ENCODE measurements at places on chromosomes 7 and 10.

DNA sequence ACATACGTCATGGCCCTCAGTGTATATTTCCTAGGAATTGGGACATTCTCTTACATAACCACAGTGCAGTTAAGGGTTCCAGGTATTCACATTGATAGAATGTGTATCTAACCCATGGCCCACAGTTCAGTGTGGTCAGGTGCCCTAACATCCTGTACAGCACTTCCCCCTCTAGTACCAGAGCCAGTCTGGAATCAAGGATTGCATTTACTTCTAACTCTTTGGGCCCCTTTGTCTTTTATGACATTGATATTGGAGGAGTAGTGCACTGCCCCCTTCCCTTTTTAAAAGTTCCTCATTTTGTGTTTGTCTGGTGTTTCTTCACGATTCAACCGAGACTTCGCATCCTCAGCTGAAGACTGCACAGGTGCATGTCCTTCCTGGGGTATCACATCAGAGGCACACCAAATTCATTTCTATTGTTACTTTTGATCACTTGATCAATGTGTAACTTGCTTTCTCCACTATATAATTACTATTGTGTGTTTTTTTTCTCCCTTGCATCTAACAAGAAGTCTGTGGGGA lies 22.4 kb upstream of the NPFFR1 start:
- DNase-seq = no peak

DNA sequence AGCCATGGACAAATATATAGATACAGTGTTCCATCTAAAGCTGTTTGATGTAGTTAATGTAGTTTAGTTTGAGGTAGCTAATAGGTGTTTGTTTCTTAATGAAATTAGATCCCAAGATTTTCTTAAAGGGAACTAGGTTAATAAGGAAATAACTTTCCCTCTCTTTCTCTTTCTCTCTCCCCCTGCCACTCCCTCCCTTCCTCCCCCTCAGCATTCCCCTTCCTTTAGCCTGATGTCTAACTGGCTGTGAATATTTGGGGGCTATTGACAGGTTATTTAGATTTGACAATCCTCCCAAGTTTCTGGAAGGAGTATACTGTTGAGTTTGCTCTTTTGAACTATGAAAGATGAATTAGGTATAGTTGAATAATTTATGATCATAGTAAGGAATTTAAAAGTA lies 65.2 kb upstream of the OIT3 start:
- DNase-seq = no peak

- DNase-seq = no peak
These were observed 194.0 kb downstream of the AHR start for GRCh38 chr7:17492437-17492836.

- DNase-seq = no peak
These were observed 5.2 kb downstream of the SEMA3E start for GRCh38 chr7:83643739-83644138.

DNA sequence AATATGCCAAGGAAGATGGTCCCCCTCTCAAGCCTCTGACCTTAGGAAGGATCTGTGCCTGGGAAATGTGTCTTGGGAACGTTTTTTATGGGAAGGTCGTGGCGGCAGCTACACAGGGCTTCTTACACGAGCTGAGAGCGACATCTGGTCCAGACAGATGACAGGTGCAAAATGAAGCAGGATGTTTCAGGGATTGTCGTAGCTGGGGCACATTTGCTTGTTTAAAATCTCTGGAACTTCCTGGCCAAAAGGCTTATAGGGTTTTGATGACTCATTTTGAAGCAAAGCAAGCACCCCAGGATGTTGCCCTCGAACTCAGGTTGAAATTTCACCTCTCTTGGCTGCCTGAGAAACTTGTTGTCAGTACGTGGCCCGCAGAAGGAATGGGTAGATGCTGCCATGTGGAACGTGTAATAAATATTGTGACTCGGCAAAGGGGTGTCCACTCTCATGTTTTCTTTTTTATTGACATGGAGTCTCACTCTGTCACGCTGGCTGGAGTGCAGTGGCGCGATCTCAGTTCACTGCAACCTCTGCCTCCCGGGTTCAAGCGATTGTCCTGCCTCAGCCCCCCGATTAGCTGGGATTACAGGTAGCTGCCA lies 117.5 kb downstream of the CAMK1D start:
- DNase-seq = no peak

DNA sequence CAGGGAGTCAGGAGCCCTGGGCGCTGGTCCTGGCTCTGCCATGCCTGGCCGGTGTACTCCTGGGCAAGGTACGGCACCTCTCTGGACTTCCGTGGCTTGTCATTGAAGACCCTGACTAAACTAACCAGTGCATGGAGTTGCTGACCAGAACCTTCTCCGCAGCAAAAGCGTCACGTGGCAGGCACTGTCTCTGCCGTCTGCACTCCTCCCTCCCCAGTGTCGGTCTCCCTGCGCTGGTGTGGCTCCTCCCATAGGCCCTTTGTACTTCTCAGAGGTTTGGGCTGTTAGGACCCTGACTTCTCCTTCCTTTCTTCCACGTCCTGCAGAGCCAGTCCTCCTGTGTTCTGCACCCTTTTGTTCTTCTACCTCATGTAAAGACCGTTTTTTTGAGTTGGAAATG lies 100.6 kb upstream of the CREB5 start:
- no peak for DNase-seq

DNA sequence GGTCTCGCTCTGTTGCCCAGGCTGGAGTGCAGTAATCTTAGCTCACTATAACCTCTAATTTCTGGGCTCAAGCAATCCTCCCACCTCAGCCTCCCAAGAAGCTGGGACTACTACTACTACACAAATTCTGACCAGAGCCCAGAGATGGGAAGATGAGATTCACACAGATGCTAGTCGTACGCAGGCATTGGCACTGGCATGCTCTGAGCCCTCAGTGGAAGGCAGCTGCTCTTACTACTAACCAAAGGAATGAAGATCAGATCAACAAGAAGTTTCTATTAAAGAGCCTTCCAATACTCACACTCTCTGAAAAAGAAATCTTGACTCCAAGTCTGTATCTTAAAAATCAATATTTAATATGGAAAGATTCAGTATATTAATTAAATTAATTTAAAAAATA lies 10.7 kb downstream of the GDF2 start:
- no peak for DNase-seq

GRCh38 chr7:684416-684815 lies 42.1 kb upstream of the DNAAF5 start:
- DNase-seq = no peak

GRCh38 chr7:33578881-33579672 lies 326.3 kb upstream of the BMPER start:
- DNase-seq = no peak

DNA sequence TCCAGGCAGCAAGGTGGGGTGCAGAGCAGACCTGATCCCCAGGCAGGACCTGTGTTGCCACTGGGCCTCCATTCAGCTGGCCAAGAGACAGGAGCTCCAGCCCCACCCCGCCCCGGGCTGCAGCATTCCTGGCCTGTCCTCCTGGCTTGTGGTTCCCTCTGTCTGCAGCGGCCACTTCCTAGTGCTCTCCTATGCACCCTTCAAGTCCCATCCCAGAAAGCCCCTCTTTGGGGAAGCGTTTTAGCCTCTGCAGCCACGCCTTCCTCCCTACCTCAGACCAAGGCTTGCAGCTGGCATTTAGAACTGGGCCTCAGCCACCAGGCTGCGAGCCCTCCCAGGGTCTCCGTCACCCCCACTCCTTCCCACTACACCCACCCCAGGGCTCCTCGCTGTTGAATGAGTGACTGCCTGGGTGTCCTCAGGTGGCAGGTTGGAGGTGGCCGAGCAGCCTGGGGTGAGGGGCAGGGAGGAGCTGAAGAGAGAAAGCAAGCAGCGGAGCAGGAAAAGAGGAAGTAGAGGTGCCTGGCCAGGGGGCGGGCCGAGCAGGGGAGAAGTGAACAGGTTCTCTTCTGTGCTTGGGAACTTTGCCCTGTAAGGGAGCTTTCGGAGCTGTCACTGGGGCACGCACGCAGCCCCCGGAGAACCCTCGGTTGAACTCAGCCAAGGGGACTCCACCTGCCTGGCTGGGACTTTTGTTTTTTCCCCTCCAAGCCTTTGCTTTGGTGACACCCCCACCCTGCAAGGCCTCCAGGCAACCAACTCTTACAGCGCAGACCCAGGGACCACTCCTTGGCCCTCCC lies 109.1 kb upstream of the TNRC18 start:
- DNase-seq = peak; percentile 56

- peak; percentile 69 for DNase-seq
These were observed 30.2 kb upstream of the ABI1 start for GRCh38 chr10:26890956-26891355.

- DNase-seq = no peak
These were observed 24.4 kb downstream of the C10orf120 start for GRCh38 chr10:122675278-122675677.

GRCh38 chr7:108947526-108947925 lies 377.9 kb downstream of the DNAJB9 start:
- DNase-seq = no peak

GRCh38 chr7:19111474-19112273 lies 5.8 kb downstream of the TWIST1 start:
- DNase-seq = no peak

DNA sequence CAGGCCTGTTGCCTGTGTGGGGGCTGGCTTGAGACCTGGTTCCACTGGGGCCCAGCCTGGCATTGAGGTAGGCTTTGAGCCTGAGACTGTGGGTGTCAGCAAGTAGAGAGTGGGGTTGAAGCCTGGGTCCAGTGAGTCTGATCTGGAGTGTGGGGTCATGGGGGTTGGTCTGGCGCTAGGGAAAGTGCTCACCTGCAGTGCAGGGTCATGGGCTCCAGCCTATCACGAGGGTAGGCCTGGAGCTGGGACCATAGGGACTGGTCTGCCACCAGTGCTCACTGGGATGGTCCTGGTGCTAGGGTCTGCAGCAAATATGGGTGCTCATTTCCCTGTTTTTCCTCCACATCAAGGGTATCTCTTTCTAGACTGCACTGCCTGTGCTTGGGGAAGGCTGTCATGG lies 95.4 kb upstream of the KLF14 start:
- DNase-seq = no peak

DNA sequence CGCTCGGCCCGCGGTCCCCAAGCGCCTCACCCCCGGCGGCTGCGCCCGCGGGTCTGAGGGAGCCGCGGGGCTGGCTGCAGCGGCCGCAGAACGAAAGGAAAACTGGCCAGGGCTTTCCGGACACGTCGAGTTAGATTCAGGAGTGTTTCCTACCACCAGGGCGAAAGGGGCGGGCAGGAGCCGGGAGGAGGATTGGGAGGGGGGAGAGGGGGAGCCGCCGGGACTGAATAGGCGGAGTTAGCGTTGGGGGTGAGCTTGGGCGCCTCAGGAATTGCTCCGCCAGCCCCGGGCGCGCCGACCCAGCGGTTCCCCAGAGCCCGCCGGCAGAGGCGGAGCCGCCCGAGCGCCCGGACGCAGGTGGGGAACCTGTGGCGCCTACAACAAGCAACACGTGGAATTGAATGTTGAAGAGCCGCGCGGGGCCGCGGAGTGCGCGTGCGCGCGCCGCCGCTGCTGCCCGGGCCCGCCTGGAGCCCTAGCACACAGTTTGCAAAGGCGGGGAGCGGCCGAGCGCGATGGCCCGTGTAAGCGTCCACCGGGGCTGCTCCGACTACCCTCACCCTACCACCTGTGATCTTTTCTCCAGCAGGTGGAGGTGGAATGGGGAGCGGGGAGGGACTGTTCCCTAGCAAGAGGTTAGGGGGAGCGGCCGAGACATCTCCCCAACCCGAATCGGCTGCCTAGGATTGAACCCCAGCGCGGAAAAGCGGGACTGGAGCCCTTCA lies at the start of gene CADPS2:
TSS of gene CADPS2 (minus strand) at position 104 of the 725 bp plus-strand sequence. CDS start 123 bp downstream, outside the sequence.
- DNase-seq = peak; percentile 85

DNA sequence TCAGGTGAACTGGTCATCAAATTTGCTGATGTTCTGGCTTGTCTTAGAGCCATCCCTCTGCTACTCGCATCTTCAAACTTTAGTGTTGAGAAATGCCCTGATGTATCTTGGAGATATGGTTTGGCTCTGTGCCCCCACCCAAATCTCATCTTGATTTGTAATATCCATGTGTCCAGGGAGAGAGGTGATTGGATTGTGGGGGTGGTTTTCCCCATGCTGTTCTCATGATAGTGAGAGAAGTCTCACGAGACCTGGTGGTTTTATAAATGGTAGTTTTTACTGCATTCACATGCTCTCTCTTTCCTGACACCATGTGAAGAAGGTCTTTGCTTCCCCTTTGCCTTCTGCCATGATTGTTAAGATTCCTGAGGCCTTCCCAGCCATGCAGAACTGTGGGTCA lies 74.0 kb upstream of the AFAP1L2 start:
- no peak for DNase-seq

DNA sequence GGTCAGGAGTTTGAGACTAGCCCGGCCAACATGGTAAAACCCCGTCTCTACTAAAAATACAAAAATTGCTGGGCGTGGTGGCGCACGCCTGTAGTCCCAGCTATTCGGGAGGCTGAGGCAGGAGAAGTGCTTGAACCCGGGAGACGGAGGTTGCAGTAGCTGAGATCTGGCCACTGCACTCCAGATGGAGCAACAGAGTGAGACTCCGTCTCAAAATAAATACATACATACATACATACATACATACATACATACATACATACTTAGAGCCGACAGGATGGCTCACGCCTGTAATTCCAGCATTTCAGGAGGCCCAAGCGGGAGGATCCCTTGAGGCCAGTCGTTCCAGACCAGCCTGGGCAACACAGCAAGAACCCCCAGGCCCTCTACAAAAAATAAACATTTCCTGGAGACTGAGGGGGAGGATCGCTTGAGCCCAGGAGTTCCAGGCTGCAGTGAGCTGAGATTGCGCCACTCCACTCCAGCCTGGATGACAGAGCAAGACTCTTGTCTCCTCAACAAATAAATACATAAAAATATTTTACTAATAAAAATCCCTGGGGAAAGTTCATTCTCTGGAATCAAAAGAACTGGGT lies 90.9 kb upstream of the TNRC18 start:
- no peak for DNase-seq

GRCh38 chr10:58647376-58648112 lies 134.9 kb downstream of the BICC1 start:
- no peak for DNase-seq

DNA sequence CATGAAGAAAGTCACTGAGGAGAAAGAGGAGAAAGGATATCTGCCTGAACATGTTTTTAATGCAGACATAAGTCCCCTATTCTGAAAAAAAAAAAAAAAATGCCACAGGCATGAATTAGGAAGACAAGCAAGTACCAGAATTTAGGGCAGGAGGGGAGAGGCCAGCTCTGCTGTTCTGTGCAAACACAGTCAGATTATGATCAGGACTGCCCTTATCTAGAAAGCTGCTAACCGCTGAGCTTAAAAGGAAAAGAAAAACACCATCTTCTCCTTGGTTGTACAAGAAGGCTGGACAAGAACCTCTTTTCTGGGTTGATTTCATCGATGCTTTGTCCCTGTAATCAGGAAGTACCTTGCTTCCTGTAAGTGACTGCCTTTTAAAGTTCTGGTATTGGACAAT lies 15.3 kb upstream of the PWWP2B start:
- DNase-seq = no peak

DNA sequence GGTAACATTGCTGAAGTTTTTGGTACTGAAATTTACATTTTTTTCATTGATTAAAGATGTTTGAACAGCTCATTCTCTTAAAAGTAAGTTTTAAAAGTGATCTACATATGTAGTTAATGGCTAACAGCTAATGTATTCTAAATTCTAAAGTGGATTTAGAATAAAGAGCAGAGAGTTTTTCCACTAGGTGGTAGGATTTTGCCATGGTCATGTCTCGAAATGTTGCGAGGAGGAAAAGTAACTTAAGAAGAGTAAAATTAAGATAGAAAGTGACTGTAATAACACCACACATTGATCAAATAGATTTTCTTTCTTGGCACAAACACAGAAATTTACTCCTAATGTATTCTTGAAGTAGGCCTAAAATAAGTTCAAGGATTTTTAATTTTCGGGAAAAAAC lies 19.8 kb downstream of the LSMEM1 start:
- no peak for DNase-seq

- no peak for DNase-seq
These were observed 95.0 kb downstream of the BRAF start for GRCh38 chr7:140829720-140830119.

- DNase-seq = peak; percentile 49
These were observed 2.1 kb downstream of the MXI1 start for GRCh38 chr10:110209454-110209925.
